Adrenal gland (tissue), 19 donors: ENCODE measurements at places on chromosomes 5 and 9. TPM values are rescaled to one million over a fixed set of nuclear protein-coding genes. Genes with fewer than 3 reads are reported as not detected.

Gene GARIN3
- polyA plus RNA-seq = not detected

Gene EPB41L4B
- 9.2 TPM for polyA plus RNA-seq

Gene ENTR1
- polyA plus RNA-seq = 48.4 TPM

Gene AIF1L
- polyA plus RNA-seq = 4.2 TPM

Gene ANXA2R
- 5.2 TPM for polyA plus RNA-seq

Gene IGIP
- 5.6 TPM for polyA plus RNA-seq

Gene OR1J2
- polyA plus RNA-seq = not detected

Gene GTF3C5
- 99.5 TPM for polyA plus RNA-seq

Gene IRX2
- polyA plus RNA-seq = 0.09 TPM

Gene INSYN2B
- polyA plus RNA-seq = 0.08 TPM

Gene HRCT1
- polyA plus RNA-seq = 1.1 TPM

Gene HSPB3
- polyA plus RNA-seq = 0.64 TPM

Gene SV2C
- polyA plus RNA-seq = 0.46 TPM

Gene IL33
- 32.2 TPM for polyA plus RNA-seq

Gene NTMT1
- polyA plus RNA-seq = 40.0 TPM

Gene CDC37L1
- polyA plus RNA-seq = 31.4 TPM

Gene TOR2A
- 16.9 TPM for polyA plus RNA-seq

Gene MAMDC4
- 11.6 TPM for polyA plus RNA-seq

Gene DDX4
- polyA plus RNA-seq = not detected

Gene ADAMTS2
- 17.9 TPM for polyA plus RNA-seq

Gene NMUR2
- polyA plus RNA-seq = 0.03 TPM

Gene TLX3
- polyA plus RNA-seq = not detected

Gene P4HA2
- 10.3 TPM for polyA plus RNA-seq

Gene ADCY2
- 4.0 TPM for polyA plus RNA-seq

Gene GPRIN1
- polyA plus RNA-seq = 1.3 TPM

Gene AGXT2
- not detected for polyA plus RNA-seq

Gene SHC3
- polyA plus RNA-seq = 10.9 TPM

Gene GALNT12
- polyA plus RNA-seq = 2.8 TPM

Gene RANBP3L
- polyA plus RNA-seq = 0.30 TPM

Gene ASS1
- 433 TPM for polyA plus RNA-seq

Gene CLK4
- polyA plus RNA-seq = 57.0 TPM

Gene SEC61B
- polyA plus RNA-seq = 254 TPM

Gene FBP2
- 0.15 TPM for polyA plus RNA-seq

Gene PAPPA
- polyA plus RNA-seq = 4.2 TPM

Gene ZNF462
- polyA plus RNA-seq = 13.5 TPM

Gene SLC6A3
- polyA plus RNA-seq = 0.10 TPM

Gene HTR1A
- polyA plus RNA-seq = not detected

Gene OBP2B
- polyA plus RNA-seq = not detected

Gene SPINK6
- polyA plus RNA-seq = not detected

Gene TRIM36
- polyA plus RNA-seq = 3.0 TPM

Gene PRUNE2
- 63.2 TPM for polyA plus RNA-seq

Gene GSN
- polyA plus RNA-seq = 180 TPM

Gene CD180
- polyA plus RNA-seq = 1.1 TPM

Gene GPR151
- polyA plus RNA-seq = not detected

Gene RASEF
- polyA plus RNA-seq = 1.1 TPM

Gene CARTPT
- 317 TPM for polyA plus RNA-seq

Gene STOM
- polyA plus RNA-seq = 158 TPM
